ENCODE measurements at places on chromosomes 11 and 22.

GRCh38 chr22:29690476-29690875 lies 29.3 kb upstream of the CABP7 start:
- DNase-seq = no peak

DNA sequence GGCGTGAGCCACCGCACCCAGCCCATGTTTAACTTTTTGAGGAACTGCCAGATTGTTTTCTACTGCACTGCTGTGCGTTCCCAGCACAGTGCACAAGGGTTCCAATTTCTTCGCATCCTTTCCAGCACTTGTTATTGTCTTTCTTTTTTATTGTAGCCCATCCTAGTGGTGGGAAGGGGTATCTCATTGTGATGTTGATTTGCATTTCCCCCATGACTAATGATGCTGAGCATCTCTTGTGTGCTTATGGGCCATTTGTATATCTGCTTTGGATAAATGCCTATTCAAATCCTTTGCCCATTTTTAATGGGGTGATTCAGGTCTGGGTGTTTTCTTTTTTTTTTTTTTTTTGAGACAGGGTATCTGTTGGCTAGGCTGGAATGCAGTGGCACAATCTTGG lies 36.6 kb upstream of the SYT7 start:
- no peak for DNase-seq

DNA sequence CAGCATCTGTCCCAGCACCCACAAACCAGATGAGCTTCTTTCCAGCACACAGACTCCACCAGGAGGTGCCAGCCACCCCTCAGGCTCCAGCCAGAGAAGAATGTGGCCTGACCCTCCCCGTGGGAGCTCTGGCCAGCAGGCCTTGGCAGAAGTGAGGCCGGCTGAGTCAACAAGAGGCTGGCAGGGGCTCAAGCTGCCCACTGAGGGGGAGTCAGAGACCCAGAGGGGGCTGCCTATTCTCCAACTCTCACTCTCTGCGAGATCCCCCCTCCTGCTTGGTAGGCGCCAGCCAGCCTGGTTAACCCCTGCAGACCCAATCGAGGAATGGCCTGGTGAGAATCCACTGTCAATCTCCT lies 10.6 kb upstream of the CDC42EP1 start:
- no peak for DNase-seq

- DNase-seq = no peak
Observed at GRCh38 chr11:47886096-47886495, 37.9 kb upstream of the NUP160 start.

GRCh38 chr22:27344546-27344945 lies 457.0 kb downstream of the MN1 start:
- no peak for DNase-seq

- DNase-seq = no peak
Observed at GRCh38 chr11:21514316-21514715, 678.6 kb upstream of the ANO5 start.

GRCh38 chr11:35065566-35065965 lies 73.4 kb upstream of the CD44 start:
- DNase-seq = no peak

DNA sequence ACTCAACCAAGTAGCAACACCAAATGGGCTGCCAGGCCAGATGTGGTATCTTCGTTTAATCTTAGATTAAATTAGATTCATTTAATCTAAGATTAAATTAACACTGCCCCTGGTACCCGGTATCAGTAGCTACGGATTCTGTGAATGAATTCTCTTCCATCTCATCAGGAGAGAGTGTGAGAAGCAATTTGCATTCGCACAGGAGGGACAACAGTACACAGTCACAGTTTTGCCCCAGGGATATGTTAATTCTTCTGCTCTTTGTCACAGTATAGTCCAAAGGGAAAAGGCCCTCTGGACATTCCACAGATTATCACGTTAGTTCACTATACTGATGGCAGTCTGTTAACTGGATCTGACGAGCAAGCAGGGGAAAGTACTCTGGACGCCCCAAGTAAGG lies 22.9 kb downstream of the ASCL2 start:
- no peak for DNase-seq

DNA sequence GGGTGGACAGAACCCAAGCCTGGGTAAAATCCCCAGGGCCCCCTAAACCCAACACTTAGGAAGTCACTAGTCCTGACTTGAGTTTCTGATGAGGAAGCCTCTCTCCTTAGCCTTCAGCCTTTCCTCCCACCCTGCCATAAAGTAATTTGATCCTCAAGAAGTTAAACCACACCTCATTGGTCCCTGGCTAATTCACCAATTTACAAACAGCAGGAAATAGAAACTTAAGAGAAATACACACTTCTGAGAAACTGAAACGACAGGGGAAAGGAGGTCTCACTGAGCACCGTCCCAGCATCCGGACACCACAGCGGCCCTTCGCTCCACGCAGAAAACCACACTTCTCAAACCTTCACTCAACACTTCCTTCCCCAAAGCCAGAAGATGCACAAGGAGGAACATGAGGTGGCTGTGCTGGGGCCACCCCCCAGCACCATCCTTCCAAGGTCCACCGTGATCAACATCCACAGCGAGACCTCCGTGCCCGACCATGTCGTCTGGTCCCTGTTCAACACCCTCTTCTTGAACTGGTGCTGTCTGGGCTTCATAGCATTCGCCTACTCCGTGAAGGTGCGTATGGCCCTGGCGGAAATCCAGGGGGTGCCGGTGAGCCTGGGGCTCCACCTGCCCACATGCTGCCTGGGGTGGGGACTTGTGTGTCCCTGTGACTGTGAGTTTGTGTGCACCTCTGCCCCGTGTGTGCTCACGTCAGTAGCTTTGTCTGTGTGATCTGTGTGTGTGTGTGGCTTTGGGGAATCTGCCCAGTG lies at the start of gene IFITM1:
IFITM1 (plus strand) TSS at position 254 of the 767 bp plus-strand sequence; CDS start at position 385, 131 bp downstream.
- DNase-seq = peak; percentile 83

DNA sequence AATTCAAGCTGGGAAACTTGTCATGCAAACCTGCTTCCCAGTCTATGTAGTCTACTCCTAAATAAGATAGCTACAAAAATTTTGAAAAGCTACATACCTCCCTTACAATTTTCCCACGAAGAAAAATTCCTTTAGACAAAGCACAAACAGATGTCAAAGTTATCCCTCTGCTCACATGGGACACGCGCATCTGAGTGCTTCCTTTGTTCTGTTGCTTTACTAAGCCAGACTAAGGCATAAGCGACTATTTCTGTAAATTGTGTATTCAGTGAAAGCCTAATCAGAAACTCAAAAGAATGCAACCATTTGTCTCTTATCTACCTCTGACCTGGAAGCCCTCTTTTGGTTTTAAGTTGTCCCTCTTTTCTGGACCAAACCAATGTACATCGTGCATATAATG lies 583.7 kb upstream of the B3GAT1 start:
- DNase-seq = no peak

- no peak for DNase-seq
Observed at GRCh38 chr11:120066738-120067437, 71.0 kb downstream of the TRIM29 start.

DNA sequence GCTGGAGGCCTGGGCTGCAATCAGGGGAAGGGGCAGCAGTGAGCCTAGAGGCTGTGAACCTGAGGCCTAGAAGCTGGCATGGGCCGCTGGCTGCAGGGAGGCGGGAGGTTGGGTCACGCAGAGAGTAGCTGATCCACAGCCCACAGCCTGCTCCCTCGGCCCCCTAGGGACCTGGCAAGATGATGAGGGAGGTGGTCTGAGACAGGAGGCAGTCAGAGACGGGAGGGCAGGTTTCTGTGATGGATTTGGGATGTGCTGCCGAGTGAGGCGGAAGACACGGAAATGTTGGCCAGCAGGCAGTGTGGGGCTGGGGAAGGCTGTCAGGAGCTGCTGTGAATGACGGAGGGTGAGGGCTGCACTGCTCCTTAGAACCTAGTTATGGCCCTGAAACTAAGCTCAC lies 22.7 kb downstream of the LRFN4 start:
- DNase-seq = no peak
